T-cell (primary cell): ENCODE measurements at places on chromosomes 12 and 14. TPM values are rescaled to one million over a fixed set of nuclear protein-coding genes. Genes with fewer than 3 reads are reported as not detected.

Gene CISTR
- total RNA-seq = not detected

Gene GRIP1
- 3.6 TPM for total RNA-seq

Gene DDX23
- total RNA-seq = 86.8 TPM

Gene MYL2
- not detected for total RNA-seq

GRCh38 chr14:89813617-89814031 is 140.9 kb downstream of the EFCAB11 start:
- no peak for DNase-seq

- DNase-seq = no peak
These were observed 19.2 kb downstream of the LUM start for GRCh38 chr12:91091916-91092715.
